ENCODE measurements at places on chromosomes 2 and 18. TPM values are rescaled to one million over a fixed set of nuclear protein-coding genes. Genes with fewer than 3 reads are reported as not detected.
A peak's percentile ranks its signal among the peaks of the same experiment; 100 is the strongest.

TEX44 gene
- total RNA-seq: not detected

APCDD1 gene
- total RNA-seq: 2.4 TPM

SLC9A4 gene
- total RNA-seq: not detected

RNF152 gene
- total RNA-seq: 0.99 TPM

AFF3 gene
- 1.9 TPM for total RNA-seq

INHBB gene
- 1.8 TPM for total RNA-seq

- peak; percentile 81 for DNase-seq
These were observed 15.2 kb downstream of the BCL2L11 start for GRCh38 chr2:111135910-111136297.

GRCh38 chr2:64348386-64349130 is 105.4 kb upstream of the LGALSL start:
- peak; percentile 66 for DNase-seq

DNA sequence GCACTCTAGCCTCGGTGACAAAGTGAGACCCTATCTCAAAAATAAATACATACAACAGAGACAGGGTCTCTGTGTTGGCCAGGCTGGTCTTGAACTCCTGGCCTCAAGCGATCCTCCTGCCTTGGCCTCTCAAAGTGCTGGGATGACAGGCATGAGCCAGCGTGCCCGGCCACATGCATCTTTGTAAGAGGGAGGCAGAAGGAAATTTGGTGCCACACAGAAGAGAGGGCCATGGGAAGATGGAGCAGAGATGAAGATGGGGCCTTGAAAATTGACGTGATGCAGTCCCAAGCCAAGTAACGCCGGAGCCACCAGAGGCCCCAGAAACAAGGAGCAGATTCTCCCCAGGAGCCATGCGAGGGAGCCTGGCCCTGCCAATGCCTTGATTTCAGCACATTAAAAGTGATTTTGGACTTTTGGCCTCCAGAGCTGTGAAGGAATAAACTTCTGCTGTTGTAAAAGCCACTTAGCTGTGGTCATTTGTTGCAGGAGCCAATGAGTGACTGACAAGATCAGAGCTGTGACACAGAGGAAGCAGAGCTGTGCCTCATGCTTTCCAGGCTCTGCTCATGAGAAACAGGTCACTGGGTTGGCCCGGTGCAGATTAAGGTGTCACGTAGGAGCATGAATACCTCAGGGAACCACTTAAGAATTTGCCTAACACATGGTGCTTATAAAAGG is 2.7 kb upstream of the SLC66A2 start:
- no peak for DNase-seq

GRCh38 chr2:226885769-226886435 is 50.0 kb downstream of the RHBDD1 start:
- no peak for DNase-seq

- no peak for DNase-seq
These were observed 239.2 kb upstream of the CWC22 start for GRCh38 chr2:180246268-180246667.

DNA sequence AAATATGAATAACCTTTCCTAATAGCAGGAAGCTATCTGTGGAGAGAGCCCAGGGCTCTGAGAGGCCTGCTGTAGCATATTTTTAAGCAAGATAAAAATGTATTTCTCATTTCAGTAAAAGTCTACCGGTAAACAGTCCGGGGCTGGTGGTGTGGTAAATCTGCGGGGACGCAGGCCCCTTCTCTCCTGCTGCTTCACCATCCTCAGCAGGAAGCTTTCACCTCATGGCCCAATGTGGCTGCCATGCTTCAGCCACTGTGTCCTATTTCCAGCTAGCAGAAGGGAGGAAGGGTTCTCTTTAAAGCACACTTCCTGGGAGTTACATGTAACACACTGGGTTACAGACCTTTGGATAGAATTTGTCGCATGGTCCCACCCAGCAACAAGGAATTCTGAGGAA is 79.5 kb upstream of the ODC1 start:
- no peak for DNase-seq

- DNase-seq: no peak
These were observed 261.7 kb upstream of the TNP1 start for GRCh38 chr2:217121565-217121964.

All from MG63 (cell line).